Right atrium auricular region (tissue), 2 donors: ENCODE measurements at places on chromosomes 2 and 18. TPM values are rescaled to one million over a fixed set of nuclear protein-coding genes. Genes with fewer than 3 reads are reported as not detected.

DNA sequence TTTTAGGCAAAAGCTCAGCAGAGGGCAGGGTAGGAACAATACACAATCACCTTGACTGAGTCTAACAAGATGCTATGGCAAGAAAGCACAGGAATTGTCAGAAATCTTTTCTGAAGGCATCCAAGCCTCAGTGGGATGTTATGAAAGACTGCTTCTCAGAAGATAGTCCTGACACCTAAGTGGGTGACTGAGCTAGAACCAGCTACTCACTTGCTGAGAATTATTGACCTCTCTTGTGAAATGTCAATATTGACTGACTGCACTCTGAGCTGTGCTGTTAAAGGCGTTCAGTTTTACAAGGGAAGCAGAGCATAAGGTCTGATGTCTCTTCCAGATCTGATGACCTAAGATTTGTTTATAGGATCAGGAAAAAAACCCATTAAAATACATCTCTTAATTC is 46.1 kb downstream of the TACR1 start:
- no peaks in the 10 kb centered on the region for H3K36me3 ChIP-seq
- no peak for DNase-seq
- H3K4me1 ChIP-seq, result no peaks in the 10 kb centered on the region
- H3K27ac ChIP-seq, result no peak overlapping the region
- H3K27me3 ChIP-seq, result no peaks in the 10 kb centered on the region

GRCh38 chr2:185921048-185921756 is 182.6 kb downstream of the FSIP2 start:
- H3K27me3 ChIP-seq, result no peaks in the 10 kb centered on the region
- H3K36me3 ChIP-seq, result no peaks in the 10 kb centered on the region
- no peak for DNase-seq
- no peaks in the 10 kb centered on the region for H3K4me1 ChIP-seq
- H3K27ac ChIP-seq, result no peak overlapping the region

The SIX3 gene
- total RNA-seq, result not detected

- H3K27me3 ChIP-seq, result no peaks in the 10 kb centered on the region
- H3K36me3 ChIP-seq, result no peaks in the 10 kb centered on the region
- H3K4me3 ChIP-seq, result no peak overlapping the region
- H3K4me1 ChIP-seq, result no peaks in the 10 kb centered on the region
- no peak overlapping the region for H3K27ac ChIP-seq
- DNase-seq, result no peak
Measured at GRCh38 chr2:209441541-209441940, 17.7 kb downstream of the MAP2 start.

- DNase-seq, result no peak
- H3K36me3 ChIP-seq, result no peaks in the 10 kb centered on the region
- H3K4me1 ChIP-seq, result no peaks in the 10 kb centered on the region
- no peak overlapping the region for H3K4me3 ChIP-seq
Measured at GRCh38 chr2:20381457-20381856, 30.8 kb upstream of the PUM2 start.

DNA sequence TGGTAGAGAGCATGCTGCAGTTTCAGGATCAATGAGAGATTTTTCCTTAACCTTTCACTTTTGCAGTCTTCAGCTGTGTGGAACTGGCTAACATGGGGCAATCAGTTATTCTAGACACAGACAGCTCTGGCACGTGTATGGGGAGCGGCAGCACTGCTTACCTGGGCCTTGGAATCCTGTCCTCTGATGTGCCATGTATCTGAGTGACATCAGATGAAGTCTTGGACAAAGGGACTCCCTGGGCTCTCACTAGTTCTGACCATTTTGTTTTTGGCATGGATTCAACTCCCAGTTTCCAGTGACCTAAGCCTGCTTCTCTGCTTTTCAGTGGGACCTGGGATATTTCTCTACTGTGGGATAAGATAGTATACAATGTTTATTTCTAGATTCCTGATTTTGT is 54.3 kb downstream of the RNF144A start:
- H3K27me3 ChIP-seq, result no peaks in the 10 kb centered on the region
- H3K4me3 ChIP-seq, result no peak overlapping the region
- no peak overlapping the region for H3K27ac ChIP-seq
- no peak for DNase-seq
- no peaks in the 10 kb centered on the region for H3K36me3 ChIP-seq
- H3K4me1 ChIP-seq, result peaks cover 9% of the 10 kb centered on the region

GRCh38 chr2:199011908-199012307 is 445.8 kb downstream of the SATB2 start:
- no peaks in the 10 kb centered on the region for H3K27me3 ChIP-seq
- DNase-seq, result no peak
- no peak overlapping the region for H3K27ac ChIP-seq
- H3K36me3 ChIP-seq, result no peaks in the 10 kb centered on the region

DNA sequence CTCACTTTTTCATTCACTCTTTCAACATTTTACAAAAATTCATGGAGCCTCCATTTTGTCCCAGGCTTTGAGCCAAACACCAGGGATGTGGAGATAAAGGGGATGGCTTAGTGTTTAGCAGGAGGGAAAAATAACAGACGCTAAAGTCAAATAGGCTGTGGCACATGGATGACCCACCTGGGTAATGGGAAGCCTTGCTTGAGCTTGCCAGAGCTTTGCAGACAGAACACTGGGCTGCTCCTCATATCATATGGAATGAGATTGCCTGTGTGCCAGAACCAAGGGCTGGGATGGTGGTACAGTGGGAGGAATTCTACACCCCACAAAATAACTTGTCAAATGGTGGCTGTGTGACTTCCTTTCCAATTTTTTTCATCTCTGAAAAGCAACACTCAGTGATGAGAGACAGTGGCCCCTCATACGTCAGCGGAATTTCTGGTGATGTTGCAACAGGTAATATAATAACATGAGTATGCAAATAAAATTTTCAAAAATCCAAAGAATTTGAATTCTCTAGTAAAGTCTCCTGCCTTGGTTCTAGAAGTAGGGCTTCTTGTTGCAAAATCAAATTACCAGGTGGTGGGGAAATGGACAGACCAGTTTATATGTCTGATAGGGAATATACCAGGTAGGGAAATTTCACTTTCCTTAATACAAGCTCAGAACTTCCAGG is 252.9 kb downstream of the CLIP4 start:
- H3K27ac ChIP-seq, result no peak overlapping the region
- H3K4me1 ChIP-seq, result no peaks in the 10 kb centered on the region
- no peak overlapping the region for H3K4me3 ChIP-seq
- H3K36me3 ChIP-seq, result no peaks in the 10 kb centered on the region
- no peak for DNase-seq

DNA sequence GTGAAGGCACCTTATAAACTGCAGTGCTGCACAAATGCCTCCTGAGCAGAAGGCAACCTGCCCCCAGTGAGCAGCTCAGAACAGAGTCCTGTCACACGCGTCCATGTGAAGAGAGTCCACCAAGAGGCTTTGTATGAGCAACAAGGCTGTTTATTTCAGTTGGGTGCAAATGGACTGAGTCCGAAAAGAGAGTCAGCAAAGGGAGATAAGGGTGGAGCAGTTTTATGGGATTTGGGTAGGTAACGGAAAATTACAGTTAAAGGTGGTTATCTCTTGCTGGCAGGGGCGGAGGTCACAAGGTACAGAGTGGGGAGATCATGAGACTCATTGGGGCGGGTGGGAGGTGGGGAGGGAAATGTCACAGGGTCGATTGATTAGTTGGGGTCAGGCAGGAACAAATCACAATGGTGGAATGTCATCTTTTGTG is 53.4 kb upstream of the RALBP1 start:
- H3K27ac ChIP-seq, result no peak overlapping the region
- H3K4me1 ChIP-seq, result peaks cover 10% of the 10 kb centered on the region
- no peak overlapping the region for H3K4me3 ChIP-seq
- DNase-seq, result no peak
- no peaks in the 10 kb centered on the region for H3K27me3 ChIP-seq
- no peaks in the 10 kb centered on the region for H3K36me3 ChIP-seq

GRCh38 chr2:221641181-221641871 is 69.2 kb upstream of the EPHA4 start:
- DNase-seq, result no peak
- no peaks in the 10 kb centered on the region for H3K27me3 ChIP-seq
- no peaks in the 10 kb centered on the region for H3K4me1 ChIP-seq
- no peak overlapping the region for H3K4me3 ChIP-seq
- H3K27ac ChIP-seq, result no peak overlapping the region

The PLB1 gene
- 2.1 TPM for total RNA-seq

GRCh38 chr2:168002021-168002553 is 245.3 kb downstream of the STK39 start:
- no peak overlapping the region for H3K4me3 ChIP-seq
- peaks cover 1% of the 10 kb centered on the region for H3K36me3 ChIP-seq
- H3K4me1 ChIP-seq, result peaks cover 7% of the 10 kb centered on the region
- no peak for DNase-seq

The NEU2 gene
- total RNA-seq, result not detected

GRCh38 chr18:76524900-76525698 is 30.1 kb upstream of the ZNF516 start:
- H3K27me3 ChIP-seq, result no peaks in the 10 kb centered on the region
- H3K36me3 ChIP-seq, result no peaks in the 10 kb centered on the region
- peaks cover 7% of the 10 kb centered on the region for H3K4me1 ChIP-seq
- no peak for DNase-seq
- peak overlapping the region; percentile 46 for H3K4me3 ChIP-seq

DNA sequence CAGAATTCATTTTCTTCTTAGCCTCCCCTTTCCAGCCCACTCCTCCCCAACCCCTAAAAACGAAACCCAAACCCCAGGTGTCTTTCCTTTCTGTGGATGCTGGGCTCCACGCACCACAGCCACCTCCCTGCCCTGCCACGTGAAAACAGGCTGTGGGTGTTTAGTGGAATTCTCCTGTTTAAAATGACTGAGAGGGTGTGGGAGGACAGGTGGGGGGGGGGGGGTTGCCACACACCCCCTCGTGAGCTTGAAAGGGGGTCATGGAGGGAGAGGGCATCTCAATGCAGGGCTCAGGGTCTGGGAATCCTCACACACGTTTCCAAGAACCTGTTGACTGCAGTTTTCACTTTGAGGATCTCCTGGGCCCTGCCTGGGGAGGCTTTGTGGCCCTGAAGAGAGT is 110.3 kb downstream of the FAM210A start:
- peak overlapping the region; percentile 92 for H3K27ac ChIP-seq
- DNase-seq, result peak; percentile 44
- H3K36me3 ChIP-seq, result no peaks in the 10 kb centered on the region
- peaks cover 3% of the 10 kb centered on the region for H3K4me1 ChIP-seq
- H3K4me3 ChIP-seq, result no peak overlapping the region

GRCh38 chr2:45746888-45747287 is 95.4 kb downstream of the PRKCE start:
- H3K4me3 ChIP-seq, result no peak overlapping the region
- H3K4me1 ChIP-seq, result no peaks in the 10 kb centered on the region
- DNase-seq, result no peak
- no peak overlapping the region for H3K27ac ChIP-seq
- H3K27me3 ChIP-seq, result no peaks in the 10 kb centered on the region
- no peaks in the 10 kb centered on the region for H3K36me3 ChIP-seq

GRCh38 chr18:7946734-7947377 is 379.7 kb downstream of the PTPRM start:
- no peaks in the 10 kb centered on the region for H3K27me3 ChIP-seq
- no peak for DNase-seq
- H3K4me3 ChIP-seq, result peak overlapping the region; percentile 26
- H3K27ac ChIP-seq, result no peak overlapping the region
- no peaks in the 10 kb centered on the region for H3K4me1 ChIP-seq
- no peaks in the 10 kb centered on the region for H3K36me3 ChIP-seq

DNA sequence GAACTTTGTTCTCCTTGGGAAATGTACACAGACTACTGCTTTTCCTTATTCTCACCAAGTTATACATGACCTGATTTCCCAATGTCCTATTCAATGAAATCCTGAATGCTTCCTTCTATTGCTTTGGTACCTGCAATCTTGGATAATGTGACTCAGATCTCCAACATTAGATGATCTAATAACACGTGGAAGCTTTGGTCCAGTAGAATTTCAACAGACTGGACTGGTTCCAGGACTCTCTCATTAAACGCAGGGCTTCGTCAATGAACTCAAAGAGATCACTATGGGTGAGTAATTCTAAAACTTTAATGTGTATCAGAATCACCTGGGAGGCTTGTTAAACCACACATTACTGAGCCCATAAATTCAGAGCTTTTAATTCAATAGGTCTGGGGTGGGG is 413.6 kb upstream of the KCNH7 start:
- DNase-seq, result no peak
- no peaks in the 10 kb centered on the region for H3K36me3 ChIP-seq

DNA sequence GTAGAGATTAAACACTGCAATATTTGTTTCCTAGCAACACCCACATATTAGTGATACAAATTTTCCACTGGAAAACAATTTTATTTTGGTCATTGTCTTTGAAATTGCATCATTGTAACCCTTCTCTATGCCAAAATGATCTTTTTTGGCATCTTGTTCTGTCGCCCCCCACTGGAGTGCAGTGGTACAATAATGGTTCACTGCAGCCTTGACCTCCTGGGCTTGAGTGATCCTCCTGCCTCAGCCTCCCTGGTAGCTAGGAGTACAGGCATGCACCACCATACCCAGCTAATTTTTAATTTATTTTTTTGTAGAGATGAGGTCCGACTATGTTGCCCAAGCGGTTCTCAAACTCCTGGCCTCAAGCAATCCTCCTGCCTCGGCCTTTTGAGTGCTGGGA is 117.4 kb downstream of the PIK3C3 start:
- H3K27me3 ChIP-seq, result no peaks in the 10 kb centered on the region
- peaks cover 14% of the 10 kb centered on the region for H3K36me3 ChIP-seq
- no peak for DNase-seq
- no peak overlapping the region for H3K4me3 ChIP-seq
- no peak overlapping the region for H3K27ac ChIP-seq
- no peaks in the 10 kb centered on the region for H3K4me1 ChIP-seq

The SLC40A1 gene
- total RNA-seq, result 132 TPM

- no peak overlapping the region for H3K27ac ChIP-seq
- H3K36me3 ChIP-seq, result no peaks in the 10 kb centered on the region
- no peaks in the 10 kb centered on the region for H3K4me1 ChIP-seq
- no peak for DNase-seq
Measured at GRCh38 chr18:30616414-30616813, 426.1 kb downstream of the DSC3 start.

The SERPINB13 gene
- not detected for total RNA-seq

The SERPINB10 gene
- total RNA-seq, result 0.47 TPM

The ZSWIM2 gene
- not detected for total RNA-seq

DNA sequence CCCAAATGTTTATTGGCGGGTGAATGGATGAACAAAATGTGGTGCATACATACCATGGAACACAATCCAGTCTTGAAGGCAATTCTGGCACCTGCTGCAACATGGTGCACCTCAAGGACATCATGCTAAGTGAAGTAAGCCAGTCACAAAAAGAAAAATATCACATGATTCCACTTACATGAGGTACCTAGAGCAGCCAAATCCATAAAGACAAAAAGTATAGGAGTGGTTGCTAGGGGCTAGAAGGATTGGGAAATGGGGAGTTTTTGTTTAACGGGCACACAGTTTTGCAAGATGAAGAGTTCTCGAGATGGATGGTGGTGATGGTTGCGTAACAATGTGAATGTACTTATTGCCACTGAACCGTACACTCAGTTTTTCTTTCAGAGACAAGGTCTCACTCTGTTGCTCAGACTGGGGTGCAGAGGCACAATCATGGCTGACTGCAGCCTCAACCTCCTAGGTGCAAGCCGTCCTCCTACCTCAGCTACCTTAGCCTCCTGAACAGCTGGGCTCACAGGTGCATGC is 90.9 kb upstream of the CERS6 start:
- no peak overlapping the region for H3K4me3 ChIP-seq
- H3K27ac ChIP-seq, result no peak overlapping the region
- no peak for DNase-seq
- no peaks in the 10 kb centered on the region for H3K27me3 ChIP-seq
